Activated naive CD8-positive, alpha-beta T cell treated with anti-CD3 and anti-CD28 coated beads for 36 hours (primary cell): ENCODE measurements at places on chromosomes 3 and 15.

DNA sequence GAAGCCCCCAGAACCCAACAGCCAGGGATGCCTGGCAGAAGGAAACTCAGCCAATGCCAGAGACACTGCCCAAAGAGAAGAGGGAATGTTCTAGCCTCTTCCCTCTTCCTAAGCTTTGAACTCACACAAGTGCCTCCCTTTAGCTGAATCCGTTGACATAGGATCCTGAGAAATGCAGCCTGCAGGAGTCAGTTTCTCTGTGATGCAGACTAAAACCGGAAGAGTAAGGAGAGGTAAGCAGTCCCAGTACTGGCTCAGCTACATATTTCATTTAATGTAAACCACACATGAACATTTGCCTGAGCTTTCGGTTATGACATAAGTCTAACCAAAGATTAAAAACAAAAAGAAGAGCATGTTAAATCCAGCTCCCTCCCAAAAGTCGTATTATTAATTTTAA is 768.7 kb downstream of the TBL1XR1 start:
- DNase-seq, result no peak

GRCh38 chr15:35827141-35827540 is 281.2 kb upstream of the DPH6 start:
- DNase-seq, result no peak

- DNase-seq, result no peak
These were observed 393.4 kb upstream of the NR2F2 start for GRCh38 chr15:95937128-95937528.

DNA sequence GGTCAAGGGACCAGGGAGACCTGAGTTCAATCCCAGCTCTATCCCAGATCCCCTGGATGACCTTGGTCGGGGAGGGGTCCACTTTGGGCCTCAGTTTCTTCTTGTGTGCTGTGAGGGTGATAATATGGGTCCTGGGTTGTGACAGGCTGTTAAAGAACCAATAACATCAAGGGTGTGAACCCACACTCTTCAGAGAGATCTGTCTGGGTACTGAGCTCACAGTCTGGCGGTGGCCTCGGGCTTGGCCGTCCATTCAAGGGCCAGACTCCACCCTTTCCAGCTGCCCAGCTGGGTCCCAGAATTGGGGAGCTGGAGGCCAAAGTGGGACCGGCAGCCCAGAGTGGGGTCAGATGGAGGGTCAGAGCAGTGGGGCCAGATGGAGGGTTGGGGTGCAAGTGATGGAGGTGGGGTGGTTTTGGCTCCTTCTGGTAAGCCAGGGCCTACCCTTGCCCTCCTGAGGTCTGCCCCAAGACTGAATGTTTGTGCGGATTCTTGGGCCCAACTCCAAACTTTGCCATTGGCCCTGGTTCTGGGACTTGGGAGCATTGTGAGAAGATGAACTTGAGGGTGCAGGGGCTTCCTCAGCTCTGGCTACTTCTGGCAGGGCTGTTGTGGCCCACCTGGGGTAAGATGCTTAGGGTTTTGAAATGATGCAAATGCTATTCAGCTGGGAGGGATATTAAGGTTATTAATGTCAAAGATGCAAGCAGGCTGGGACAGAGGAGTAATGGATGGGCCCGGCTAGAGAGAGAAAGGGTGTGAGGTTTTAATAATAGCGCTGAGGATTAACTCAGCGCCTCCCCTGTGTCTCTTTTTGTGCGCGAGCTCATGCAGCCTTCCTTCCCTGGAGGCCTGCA is 1.5 kb downstream of the CORO2B start:
- no peak for DNase-seq

DNA sequence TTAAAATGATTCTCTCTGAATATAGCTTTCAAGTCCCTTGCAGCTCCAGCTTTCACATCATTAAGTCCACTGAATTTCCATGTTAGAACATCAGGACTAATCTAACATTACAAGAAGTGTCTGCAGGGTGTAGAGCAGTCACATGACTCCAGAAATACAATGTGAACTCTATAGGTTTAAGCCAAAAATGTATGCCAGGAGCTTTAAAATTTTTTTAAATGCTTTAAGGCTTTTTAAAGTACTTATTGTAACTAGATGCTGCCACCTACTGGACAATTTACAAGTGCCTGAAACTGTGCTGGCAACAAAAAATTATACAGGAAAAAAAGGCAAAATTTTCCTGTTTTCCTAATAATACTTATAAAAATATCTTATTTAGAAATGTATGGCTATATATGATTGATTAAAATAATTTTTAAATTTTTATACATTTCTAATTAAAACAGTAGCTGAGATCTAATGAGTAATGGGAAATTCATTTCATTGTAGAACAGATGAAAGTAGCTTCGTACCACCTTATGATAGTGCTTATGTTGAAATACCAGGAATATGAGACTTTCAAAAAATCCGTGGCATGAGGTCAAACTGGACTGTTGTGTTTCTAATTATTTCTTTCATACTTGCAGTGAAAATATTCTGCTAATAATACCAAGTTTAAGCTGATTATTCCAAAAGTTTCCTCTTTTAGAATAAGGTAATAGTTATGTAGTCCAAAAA is 25.7 kb downstream of the FSIP1 start:
- no peak for DNase-seq

GRCh38 chr15:95267481-95267880 is 1036.1 kb downstream of the MCTP2 start:
- DNase-seq, result no peak

DNA sequence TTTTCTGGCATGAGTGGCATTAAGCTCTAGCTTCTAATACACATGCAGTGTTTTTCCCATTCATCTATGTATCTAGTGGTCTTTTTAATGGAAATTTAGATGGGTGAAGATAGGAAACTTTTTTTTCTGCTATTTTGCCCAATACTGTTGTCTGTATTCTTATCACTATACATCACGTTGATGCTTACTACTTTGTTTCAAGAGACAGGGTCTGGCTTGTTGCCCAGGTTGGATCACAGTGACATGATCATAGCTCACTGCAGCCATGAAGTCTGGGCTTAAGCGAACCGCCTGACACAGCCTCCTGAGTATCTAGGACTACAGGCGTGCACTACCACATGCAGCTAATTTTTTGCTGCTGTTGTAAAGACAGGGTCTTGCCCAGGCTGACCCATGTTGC is 84.6 kb downstream of the PEAK1 start:
- DNase-seq, result no peak

GRCh38 chr15:68298882-68299381 is 21.4 kb downstream of the FEM1B start:
- no peak for DNase-seq

- DNase-seq, result no peak
These were observed 51.5 kb downstream of the MAP4 start for GRCh38 chr3:47964740-47965139.

GRCh38 chr3:175659670-175660350 is 800.7 kb downstream of the NAALADL2 start:
- no peak for DNase-seq

DNA sequence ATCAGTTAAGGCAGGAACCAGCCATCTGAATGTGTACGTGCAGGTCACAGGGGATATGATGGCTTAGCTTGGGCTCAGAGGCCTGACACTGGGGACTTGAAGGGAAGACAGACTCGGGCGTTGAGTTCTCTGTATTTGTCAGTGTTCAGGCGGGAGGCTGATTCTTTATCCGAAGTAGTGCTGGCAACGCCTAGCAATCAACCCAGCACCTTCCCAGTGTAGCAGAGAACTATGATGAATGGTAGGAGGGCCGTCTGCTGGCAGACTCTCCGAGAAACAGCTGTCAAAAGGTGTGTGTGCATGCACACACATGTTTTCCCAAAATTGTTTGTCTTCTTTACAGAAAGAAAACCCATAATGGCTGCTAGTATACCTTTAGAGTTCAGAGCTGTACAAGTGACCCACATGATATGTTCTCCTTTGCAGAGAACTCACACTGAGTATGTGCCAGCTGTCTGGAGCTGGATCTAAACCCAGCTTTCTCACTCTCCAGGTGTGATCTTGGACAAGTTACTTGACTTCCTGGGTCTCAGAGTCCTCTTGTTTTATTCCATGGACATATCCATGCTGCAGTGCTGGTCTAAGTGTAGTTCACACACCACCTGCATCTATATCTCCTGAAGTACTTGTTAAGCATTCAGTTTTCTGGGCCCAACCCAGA is 74.5 kb upstream of the LARS2 start:
- no peak for DNase-seq

GRCh38 chr3:186075931-186076567 is 32.8 kb downstream of the ETV5 start:
- no peak for DNase-seq

DNA sequence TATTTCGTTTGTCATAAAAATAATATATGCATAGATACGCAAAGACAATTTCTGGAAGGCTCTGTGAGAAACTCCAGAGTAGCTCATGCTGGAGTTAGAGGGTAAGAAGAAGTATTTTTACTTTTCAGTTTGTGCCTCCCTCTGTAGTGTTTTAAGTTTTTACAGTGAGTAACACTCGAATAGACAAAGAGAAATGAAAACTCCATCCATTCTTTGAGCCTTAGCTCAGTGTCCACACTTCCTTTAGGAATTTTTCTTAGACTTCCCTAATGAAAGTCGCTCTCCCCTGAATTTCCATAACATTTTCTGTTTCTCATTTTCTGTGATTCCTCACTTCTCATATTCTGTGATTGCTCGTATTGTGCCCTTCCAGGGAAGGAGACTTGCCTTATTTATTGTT is 2.1 kb downstream of the BLOC1S6 start:
- no peak for DNase-seq

DNA sequence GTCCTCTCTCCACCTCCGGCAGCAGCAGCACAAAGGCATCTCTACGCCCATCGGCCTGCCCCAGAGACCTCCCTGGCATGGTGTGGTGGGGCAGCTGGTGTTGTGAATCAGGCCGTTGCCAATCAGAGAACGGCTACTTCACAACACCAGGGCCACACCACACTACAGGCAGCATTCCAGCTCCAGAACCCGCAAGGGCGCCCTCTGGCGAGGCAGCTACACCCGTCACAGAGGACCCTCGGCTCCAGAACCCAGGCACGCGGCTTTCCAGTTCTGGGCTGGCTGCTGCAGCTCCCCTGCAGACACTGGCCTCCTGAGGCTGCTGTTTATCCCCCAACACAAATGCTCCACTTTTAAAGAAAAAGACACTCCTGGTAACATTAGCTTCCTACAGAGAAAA is 127.5 kb upstream of the TOPAZ1 start:
- peak; percentile 42 for DNase-seq

GRCh38 chr3:120350401-120350941 is 1.3 kb upstream of the LRRC58 start:
- no peak for DNase-seq

- DNase-seq, result peak; percentile 56
These were observed 203.7 kb downstream of the ABHD5 start for GRCh38 chr3:43894176-43895049.

DNA sequence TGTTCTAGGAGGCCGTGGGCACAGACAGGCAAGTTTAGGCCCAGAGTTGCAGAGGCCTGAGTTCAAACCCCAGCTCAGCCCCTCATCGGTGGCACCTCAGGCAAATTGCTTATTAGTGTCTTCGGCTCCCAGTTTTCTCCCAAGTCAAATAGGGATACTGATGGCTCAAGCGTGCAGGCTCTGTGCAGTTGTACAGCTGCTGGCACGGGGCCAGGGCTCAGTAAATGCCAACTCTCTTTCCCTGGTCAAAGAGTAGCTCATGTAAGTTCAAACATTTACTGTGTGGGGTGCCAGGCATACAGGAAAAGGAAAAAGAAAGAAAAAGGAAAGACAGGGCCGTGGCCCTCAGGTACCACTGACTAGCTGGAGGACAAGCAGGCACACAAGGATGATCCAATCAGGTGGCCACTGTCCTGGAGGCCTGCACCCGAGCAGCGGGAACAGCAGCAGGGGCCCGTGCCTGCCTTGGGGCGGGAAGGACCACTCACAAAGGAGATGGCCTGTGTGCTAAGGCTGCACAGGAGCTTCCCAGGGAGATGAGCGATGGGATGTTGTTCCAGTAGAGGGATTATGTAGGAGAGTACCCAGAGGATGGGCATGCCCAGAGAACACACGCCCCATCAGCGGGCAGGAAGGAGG is 70.8 kb downstream of the TBC1D2B start:
- DNase-seq, result no peak

DNA sequence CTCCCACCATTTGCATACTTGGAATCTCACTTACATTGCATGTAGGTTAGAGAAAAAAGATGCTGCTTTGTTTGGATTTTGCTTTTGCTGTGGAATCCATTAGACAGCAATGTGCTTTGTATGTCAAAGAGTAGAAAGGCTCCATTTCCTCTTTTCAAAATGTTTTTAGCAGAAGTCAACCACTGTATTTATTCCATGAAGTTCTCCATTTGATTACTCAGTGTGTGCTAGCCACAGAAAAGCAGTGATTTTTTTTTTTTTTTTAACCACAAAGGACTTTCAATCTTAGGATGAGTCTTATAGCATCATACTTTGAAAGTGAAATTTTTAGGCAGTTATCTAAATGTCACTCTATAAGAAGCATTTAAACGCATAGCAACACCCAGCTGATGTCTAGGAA is 285.0 kb upstream of the ADAMTS9 start:
- DNase-seq, result no peak

DNA sequence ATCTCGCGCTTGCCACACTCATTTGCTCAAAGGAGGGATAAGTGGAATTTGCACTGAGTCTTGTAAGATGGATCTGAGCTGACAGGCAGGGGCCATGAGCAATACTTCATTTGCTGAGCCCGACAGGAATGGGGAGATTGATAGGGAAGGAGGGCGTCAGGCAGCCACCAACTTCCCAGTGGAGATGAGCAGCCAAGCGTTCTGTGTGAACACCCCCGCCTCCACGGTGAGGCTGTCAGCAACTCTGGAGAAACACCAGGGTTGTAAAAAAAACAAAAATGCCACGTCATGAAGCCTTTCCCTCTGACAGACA is 36.8 kb downstream of the TLE3 start:
- DNase-seq, result no peak

GRCh38 chr15:99141943-99142342 is 37.1 kb downstream of the SYNM start:
- DNase-seq, result no peak

GRCh38 chr15:67758619-67759300 is 66.5 kb upstream of the SKOR1 start:
- DNase-seq, result no peak

DNA sequence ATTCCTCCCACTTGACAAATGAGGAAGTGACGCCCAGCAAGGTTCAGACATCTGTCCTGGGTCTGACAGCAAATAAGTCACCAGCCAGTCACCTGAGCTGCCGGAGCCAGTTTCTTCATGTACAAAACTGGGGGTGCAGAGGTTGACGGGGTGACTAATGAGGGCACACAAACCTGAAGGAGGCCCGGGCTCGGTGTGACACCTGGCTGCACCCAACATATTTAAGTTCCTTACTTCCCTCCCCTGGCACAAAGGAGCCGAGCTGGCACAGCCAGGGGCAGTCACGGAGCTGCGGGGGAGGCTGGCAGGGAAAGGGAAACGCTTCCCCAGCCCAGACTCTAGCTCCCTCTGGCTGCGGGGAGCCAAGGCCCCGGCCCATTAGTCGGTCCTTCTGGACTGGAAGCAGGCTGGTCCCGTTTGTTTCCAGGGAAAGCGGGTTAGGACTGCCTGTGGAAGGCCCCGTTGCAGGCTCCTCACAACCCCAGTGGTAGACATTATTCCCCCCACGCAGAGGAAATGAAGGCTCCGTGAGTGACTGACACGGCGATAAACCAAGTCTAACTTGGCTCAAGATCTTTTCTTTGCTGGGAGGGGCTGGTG is 2.3 kb downstream of the FBXL22 start:
- DNase-seq, result peak; percentile 39

DNA sequence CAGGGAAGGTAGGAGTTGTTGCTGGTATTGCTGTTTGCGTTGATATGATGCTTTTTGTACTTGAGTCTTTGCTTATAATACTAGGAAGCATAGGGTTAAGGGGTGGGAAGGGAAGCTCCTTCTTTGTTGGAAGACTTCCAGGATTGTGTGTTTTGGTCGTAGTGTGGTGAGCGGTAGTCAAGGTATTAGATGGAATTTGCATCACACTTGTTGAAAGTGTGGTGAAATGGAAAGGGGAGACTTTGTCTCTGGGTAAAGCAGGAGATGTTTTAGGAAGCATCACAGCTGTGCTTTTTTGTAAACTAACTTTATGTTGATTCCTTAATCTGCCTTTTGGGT is 14.9 kb downstream of the IGSF10 start:
- no peak for DNase-seq
